ENCODE measurements at places on chromosomes 7 and 10.

GRCh38 chr10:132606536-132607316 lies 69.1 kb downstream of the INPP5A start:
- DNase-seq: no peak

GRCh38 chr7:101308245-101309085 lies 13.1 kb downstream of the IFT22 start:
- no peak for DNase-seq

- no peak for DNase-seq
These were observed 88.3 kb downstream of the NRCAM start for GRCh38 chr7:108367946-108368345.

- no peak for DNase-seq
These were observed 30.7 kb downstream of the CNNM2 start for GRCh38 chr10:102948786-102949185.

- no peak for DNase-seq
These were observed 164.7 kb downstream of the SEMA3D start for GRCh38 chr7:85022064-85022697.

DNA sequence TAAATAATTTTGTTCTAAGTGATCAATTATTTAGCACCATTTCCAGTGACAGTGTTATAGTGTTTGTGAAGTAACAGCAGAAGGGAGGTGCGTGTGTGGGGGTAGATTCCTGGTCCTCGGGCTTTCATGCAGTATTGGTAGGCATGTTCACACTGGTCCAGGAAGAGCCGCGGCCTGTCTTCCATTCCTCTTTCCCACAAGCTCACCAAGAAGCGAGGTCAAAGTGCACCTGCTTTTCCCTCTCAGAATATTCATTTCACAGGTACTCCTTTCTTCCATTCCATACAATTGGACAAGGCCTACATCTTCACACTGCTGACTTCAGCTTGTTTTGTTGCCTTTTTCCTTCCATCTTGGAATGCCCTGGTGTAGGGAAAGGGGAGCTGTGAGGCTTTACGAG lies 151.8 kb upstream of the CELF2 start:
- no peak for DNase-seq

GRCh38 chr7:109751241-109751640 lies 1181.6 kb downstream of the DNAJB9 start:
- DNase-seq: no peak
